Hepatocyte (in vitro differentiated cells): ENCODE measurements at places on chromosomes 13 and 19. TPM values are rescaled to one million over a fixed set of nuclear protein-coding genes. Genes with fewer than 3 reads are reported as not detected.

PRODH2 gene
- total RNA-seq = 5.1 and 6.8 TPM in 2 replicates

EBI3 gene
- total RNA-seq = 3.0 and 5.9 TPM in 2 replicates

RASGRP4 gene
- total RNA-seq = 0.07 and 0.36 TPM in 2 replicates

ZNF737 gene
- total RNA-seq = 28.2 and 34.0 TPM in 2 replicates

IRS2 gene
- total RNA-seq = 15.7 and 19.4 TPM in 2 replicates

TMEM238 gene
- total RNA-seq = 1.8 and 9.1 TPM in 2 replicates

DACH1 gene
- total RNA-seq = 4.3 and 6.5 TPM in 2 replicates

KRTDAP gene
- total RNA-seq = 1.6 and 2.7 TPM in 2 replicates

ARL11 gene
- 0.10 TPM in 1 of 2 replicates, not detected in the other for total RNA-seq

ERICH4 gene
- total RNA-seq = 2.3 and 3.7 TPM in 2 replicates

ZNF497 gene
- total RNA-seq = 1.5 and 1.6 TPM in 2 replicates

FFAR1 gene
- not detected in 2 replicates for total RNA-seq

SIGLECL1 gene
- not detected in 2 replicates for total RNA-seq

SCEL gene
- total RNA-seq = 3.3 and 5.4 TPM in 2 replicates

FSD1 gene
- 1.2 and 6.3 TPM in 2 replicates for total RNA-seq

TMEM150B gene
- 10.6 and 25.4 TPM in 2 replicates for total RNA-seq

ADPRHL1 gene
- total RNA-seq = 1.1 and 1.2 TPM in 2 replicates

ZNF888 gene
- 5.5 and 9.3 TPM in 2 replicates for total RNA-seq

THSD8 gene
- not detected in 2 replicates for total RNA-seq

MUC16 gene
- 2.5 and 3.2 TPM in 2 replicates for total RNA-seq

P2RY11 gene
- total RNA-seq = 2.7 and 3.8 TPM in 2 replicates

SUPT5H gene
- total RNA-seq = 63.7 and 71.6 TPM in 2 replicates

HSPBP1 gene
- 31.5 and 33.9 TPM in 2 replicates for total RNA-seq

CYTH2 gene
- total RNA-seq = 63.1 and 69.6 TPM in 2 replicates

PCDH20 gene
- total RNA-seq = 10.2 and 11.2 TPM in 2 replicates

PRRG2 gene
- total RNA-seq = 6.0 and 10.2 TPM in 2 replicates

ANKLE1 gene
- total RNA-seq = 0.28 and 0.90 TPM in 2 replicates

KLK14 gene
- 0.13 TPM in 1 of 2 replicates, not detected in the other for total RNA-seq

ATP1A3 gene
- 0.03 TPM in 1 of 2 replicates, not detected in the other for total RNA-seq

KL gene
- total RNA-seq = 1.6 and 1.7 TPM in 2 replicates

NCAN gene
- 0.03 TPM in 1 of 2 replicates, not detected in the other for total RNA-seq

SHD gene
- total RNA-seq = 0.08 TPM in 1 of 2 replicates, not detected in the other

DDX39A gene
- total RNA-seq = 51.8 and 79.2 TPM in 2 replicates

HSH2D gene
- 4.0 and 6.1 TPM in 2 replicates for total RNA-seq

PRR20B gene
- total RNA-seq = not detected in 2 replicates

VSTM2B gene
- 0.47 and 1.2 TPM in 2 replicates for total RNA-seq

PROZ gene
- total RNA-seq = 4.7 and 5.4 TPM in 2 replicates

TEX101 gene
- not detected in 2 replicates for total RNA-seq

RASIP1 gene
- 1.1 and 4.2 TPM in 2 replicates for total RNA-seq

FBXO17 gene
- 41.9 and 48.4 TPM in 2 replicates for total RNA-seq

FAAP24 gene
- 1.5 and 3.5 TPM in 2 replicates for total RNA-seq

DNAJB1 gene
- 104 and 112 TPM in 2 replicates for total RNA-seq

HMG20B gene
- 61.4 and 62.6 TPM in 2 replicates for total RNA-seq
